HCT116 (cell line): ENCODE measurements at places on chromosomes 12 and 14. TPM values are rescaled to one million over a fixed set of nuclear protein-coding genes. Genes with fewer than 3 reads are reported as not detected.

GRCh38 chr12:118590406-118591150 lies 214.2 kb downstream of the SUDS3 start:
- no peak for DNase-seq

- DNase-seq: no peak
These were observed 199.9 kb upstream of the FOXN3 start for GRCh38 chr14:89616852-89617341.

GRCh38 chr14:66974397-66975025 lies 214.7 kb upstream of the GARIN2 start:
- DNase-seq: no peak

The PTHLH gene
- total RNA-seq: not detected

- no peak for DNase-seq
These were observed 210.7 kb downstream of the PPM1H start for GRCh38 chr12:62724285-62724684.

The LIN7A gene
- 1.5 TPM for total RNA-seq
